ENCODE measurements at places on chromosomes 2 and 18.
A peak's percentile ranks its signal among the peaks of the same experiment; 100 is the strongest.

- no peak for DNase-seq
These were observed 708 bp upstream of the MALT1 start for GRCh38 chr18:58670404-58671110.

GRCh38 chr2:203649176-203649814, 57.1 kb upstream of the CD28 start:
- no peak for DNase-seq

- DNase-seq: no peak
These were observed 14.9 kb downstream of the ITGA6 start for GRCh38 chr2:172442072-172442895.

- no peak for DNase-seq
These were observed 155.6 kb upstream of the LYPD1 start for GRCh38 chr2:132825601-132826000.

DNA sequence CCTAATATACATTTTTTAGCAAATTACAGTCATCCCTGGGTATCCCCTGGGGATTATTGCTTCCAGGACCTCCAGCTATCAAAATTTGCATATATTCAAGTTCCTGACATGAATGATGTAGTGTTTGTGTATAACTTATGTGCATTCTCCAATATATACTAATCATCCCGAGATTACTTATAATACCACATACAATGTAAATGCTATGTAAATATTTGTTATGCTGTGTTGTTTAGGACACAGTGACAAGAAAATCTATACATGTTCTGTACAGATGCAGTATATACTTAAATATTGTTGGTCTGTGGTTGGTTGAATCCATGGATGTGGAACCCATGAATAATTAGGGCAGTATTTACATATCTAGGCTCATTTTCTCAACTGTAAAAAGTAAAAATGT, 1060.3 kb downstream of the DSC3 start:
- no peak for DNase-seq

DNA sequence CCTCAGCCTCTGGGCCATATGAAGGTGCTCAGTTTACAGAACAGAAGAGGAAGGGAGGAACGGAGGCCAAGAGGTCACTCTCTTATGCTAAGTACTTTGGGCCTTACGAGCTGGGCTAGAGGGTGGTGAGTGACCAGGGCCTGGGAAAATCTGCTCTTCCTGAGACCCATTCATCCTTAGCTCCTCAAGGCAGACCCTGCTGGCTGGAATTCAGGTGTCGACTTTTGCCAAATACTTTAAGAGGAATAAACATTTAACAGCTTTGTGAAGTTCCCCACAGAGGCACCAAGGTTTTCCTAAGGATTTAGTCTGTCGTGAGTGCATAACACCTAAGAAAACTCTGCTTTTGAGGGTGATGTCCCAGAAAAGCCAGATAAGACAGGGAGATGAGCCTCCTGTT, 129.7 kb upstream of the SIX2 start:
- no peak for DNase-seq

DNA sequence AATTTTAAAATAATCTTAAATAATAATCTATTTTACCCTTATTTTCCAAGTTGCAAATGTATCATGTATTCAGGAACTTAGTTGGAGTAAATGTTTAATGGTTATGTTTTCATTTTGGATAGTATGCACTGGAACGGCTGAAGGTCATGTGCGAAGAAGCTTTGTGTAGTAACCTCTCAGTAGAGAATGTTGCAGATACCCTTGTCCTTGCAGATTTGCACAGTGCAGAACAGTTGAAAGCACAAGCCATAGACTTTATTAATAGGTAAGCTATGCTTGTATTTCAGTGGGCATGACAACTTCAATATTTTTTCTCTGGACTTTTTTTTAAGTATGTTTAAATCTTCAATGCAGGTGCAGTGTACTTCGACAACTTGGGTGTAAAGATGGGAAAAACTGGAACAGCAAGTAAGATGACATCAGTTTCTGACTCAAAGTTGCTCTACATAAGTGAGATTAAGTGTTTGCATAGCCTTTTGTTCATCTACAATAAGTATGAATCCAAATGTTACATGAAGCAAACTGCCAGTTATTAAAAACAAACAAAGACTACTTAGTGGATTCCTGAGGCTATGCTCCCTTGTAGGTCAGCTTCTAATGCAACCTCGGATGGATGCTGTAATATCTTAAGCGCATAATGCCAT, 63.1 kb downstream of the SPOPL start:
- DNase-seq: no peak

DNA sequence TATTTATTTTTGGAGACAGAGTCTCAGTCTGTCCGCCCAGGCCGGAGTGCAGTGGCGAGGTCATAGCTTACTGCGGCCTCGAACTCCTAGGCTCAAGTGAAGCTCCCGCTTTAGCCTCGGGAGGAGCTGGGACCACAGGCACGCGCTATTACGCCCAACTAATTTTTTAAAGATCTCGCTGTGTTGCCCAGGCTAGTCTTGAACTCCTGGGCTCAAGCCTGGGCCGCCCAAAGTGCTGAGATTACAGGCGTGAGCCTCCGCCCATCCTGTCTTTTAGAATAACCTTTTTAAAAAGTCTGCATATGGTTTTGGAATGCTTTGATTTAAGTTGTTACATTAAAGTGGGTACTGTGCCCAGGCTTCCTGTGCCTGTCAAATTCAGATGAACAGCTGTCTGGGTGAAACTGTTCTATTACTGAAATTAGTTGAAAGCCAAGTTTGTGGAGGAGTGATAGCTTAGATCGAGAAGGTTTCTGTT, 944 bp downstream of the RAB3GAP1 start:
- peak; percentile 7 for DNase-seq

GRCh38 chr2:156800781-156801361, 364.7 kb downstream of the GPD2 start:
- DNase-seq: no peak

GRCh38 chr18:35998967-35999366, 26.5 kb downstream of the RMP24 start:
- peak; percentile 6 for DNase-seq

- no peak for DNase-seq
These were observed 5.7 kb downstream of the CHPF start for GRCh38 chr2:219537657-219538488.

GRCh38 chr2:241225545-241225944, 37.1 kb downstream of the ANO7 start:
- no peak for DNase-seq

DNA sequence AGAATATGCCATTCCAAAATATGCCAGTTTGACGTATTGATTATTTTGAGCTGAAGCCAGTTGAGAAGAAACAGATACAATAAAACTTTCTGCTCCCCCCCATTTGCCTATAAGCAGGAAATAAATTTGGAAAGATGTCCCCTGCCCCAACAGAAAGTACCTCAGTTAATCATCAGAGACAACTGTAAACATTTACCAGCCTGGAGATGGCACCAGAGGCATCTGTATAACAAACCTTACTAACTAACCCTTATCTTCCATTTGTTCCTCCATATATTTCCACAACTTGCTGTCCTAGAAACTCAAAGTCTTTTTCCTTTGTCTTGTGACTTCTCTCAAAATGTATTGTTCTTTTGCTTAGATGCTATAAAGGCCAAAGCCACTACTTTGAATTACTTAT, 93.8 kb downstream of the AKAIN1 start:
- DNase-seq: peak; percentile 14

- no peak for DNase-seq
These were observed 44.1 kb downstream of the KLHL29 start for GRCh38 chr2:23429036-23429435.

DNA sequence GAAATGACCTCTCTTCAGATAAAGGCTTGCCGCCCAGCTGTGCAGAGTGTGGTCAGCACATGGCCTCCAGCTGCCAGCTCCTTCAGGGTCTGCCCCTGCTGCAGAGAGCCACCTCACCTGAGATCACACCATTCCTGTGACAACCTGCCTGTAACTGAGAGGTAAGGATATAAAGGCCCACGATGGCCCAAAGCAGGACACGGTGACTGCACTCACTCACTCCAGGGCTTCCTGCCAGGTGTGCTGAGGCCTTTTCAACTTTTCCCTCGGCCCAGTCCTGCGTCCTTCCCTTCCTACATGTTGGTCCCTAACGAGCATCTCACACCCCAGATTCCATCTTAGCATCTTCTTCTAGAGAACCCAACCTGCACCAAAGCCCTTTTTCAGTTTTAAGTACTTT, 36.2 kb downstream of the ANKRD44 start:
- DNase-seq: peak; percentile 39

GRCh38 chr18:23114171-23114881, 21.0 kb upstream of the CABLES1 start:
- no peak for DNase-seq

DNA sequence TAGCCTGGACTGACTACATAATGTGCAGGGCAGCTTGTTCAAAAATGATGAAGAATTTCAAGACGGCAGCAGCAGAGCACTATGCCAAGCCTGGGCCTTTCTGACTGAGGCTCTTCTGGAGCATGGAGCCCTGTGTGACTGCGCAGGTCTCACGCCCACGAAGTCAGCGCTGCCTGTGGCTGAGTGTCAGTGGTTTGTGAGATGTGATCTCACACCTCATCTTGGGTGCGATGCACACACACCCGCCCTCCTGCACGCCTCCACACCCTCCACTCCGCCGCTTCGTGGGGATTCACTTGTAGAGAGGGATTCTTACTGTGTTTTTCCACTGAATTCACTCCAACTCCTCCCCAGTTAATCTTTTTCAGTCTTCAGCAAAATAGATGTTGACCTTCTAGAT, 103.9 kb downstream of the VIT start:
- no peak for DNase-seq

- no peak for DNase-seq
These were observed 88.1 kb upstream of the ZEB2 start for GRCh38 chr2:144607891-144608521.

DNA sequence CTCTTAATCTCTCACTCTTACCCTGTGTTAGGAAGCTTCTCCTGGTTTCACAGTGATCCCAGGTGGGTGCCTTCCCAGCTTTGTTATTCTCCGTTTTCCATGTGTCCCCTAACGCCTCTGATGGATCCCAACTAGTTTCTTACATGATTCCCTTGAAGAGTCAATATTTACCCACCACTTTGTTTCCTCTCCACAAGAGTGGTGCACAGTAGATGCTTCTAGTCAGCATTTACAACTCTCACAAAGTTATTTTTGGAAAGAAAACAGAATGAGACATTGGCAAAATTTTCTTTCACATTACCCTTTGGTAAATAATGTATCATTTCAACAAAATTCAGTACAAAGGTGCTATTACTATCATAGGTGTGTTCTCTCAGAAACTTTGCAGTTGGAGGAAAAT, 1611.1 kb upstream of the ZEB2 start:
- DNase-seq: no peak

- no peak for DNase-seq
These were observed 28.9 kb downstream of the PTGR3 start for GRCh38 chr18:75179819-75180600.

- no peak for DNase-seq
These were observed 126.4 kb upstream of the CTDP1 start for GRCh38 chr18:79553154-79553553.

- no peak for DNase-seq
These were observed 499.3 kb downstream of the IRS1 start for GRCh38 chr2:226300196-226300886.

DNA sequence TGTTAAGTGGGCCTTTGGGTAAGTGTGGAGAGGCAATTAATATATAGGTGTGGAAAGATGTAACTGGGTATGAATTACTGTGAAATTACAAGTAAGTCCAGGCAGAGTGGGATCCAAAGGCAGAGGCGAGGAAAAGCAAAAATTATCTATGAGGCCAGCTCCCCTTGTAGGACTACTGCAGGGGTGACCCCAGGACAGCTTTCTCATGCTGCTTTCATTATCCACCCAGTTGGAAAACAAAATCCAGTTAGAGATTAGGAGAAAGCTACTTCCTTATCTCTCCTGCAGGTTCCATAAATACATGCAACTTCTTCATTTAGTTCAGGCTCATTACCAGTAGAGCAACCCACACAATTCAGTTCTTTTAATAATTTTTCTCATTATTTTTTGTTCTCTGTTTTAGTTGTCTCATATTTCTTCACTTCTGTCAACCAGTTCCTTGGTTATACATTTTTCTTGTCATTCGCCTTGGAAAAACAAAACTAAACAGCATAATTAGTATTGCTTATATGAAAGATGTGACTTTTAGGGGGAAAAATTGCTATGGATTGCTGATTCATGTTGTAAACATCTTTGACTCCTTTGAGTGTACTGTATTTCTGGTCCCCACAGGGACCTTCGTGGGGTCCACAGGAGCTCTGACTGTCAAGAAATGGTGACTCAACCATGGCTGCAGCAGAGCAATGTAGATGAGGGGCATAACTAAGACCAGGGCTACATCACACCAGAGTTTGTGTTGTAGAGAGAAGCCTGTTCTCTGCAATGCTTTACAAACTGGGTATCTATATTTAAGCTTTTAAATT, 110.4 kb upstream of the PARD3B start:
- no peak for DNase-seq

- no peak for DNase-seq
These were observed 140.5 kb upstream of the PELI1 start for GRCh38 chr2:64284751-64285150.

GRCh38 chr2:175062787-175063585, 57.8 kb upstream of the CHN1 start:
- peak; percentile 65 for DNase-seq

GRCh38 chr2:64681479-64681967, 27.8 kb upstream of the SERTAD2 start:
- DNase-seq: no peak

GRCh38 chr2:224357098-224357901, 44.6 kb downstream of the FAM124B start:
- peak; percentile 75 for DNase-seq

GRCh38 chr2:161839926-161840325, 215.7 kb downstream of the SLC4A10 start:
- no peak for DNase-seq

DNA sequence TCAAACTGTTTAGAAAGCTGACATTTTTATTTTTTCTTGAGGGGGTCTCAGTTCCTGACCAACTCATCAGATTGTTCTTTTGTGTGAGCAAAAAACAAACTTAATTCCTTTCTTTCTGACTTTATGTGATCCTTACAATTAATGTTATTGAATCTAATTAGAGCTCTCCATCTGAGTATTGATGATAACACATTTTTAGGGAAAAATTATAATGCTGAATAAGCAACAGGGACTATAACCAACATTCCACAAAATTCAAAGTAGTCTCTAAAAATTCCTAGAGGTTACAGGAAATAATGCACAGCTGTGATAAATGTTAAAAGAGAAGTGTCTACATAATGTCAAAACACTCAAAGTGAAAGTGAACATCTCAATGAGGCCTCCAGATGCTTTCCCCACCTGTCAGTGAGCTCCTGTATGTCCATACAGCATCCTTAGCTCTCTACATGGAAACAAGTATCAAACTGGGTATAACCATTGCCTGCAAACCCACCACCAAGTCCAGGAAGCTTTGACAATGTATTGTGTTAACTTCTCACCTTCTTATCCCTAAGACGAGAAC, 786.0 kb upstream of the SLC39A10 start:
- DNase-seq: no peak

DNA sequence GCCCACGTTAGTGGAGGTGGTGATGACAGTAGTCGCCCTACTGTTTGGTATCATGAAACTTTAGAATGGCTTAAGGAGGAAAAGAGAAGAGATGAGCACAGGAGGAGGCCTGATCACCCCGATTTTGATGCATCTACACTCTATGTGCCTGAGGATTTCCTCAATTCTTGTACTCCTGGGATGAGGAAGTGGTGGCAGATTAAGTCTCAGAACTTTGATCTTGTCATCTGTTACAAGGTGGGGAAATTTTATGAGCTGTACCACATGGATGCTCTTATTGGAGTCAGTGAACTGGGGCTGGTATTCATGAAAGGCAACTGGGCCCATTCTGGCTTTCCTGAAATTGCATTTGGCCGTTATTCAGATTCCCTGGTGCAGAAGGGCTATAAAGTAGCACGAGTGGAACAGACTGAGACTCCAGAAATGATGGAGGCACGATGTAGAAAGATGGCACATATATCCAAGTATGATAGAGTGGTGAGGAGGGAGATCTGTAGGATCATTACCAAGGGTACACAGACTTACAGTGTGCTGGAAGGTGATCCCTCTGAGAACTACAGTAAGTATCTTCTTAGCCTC, 16.2 kb downstream of the MSH6 start:
- DNase-seq: no peak

Measured in OCI-LY7 (cell line).